ENCODE measurements at places on chromosomes 4 and X.

- DNase-seq: no peak
These were observed 7.3 kb downstream of the FGFBP2 start for GRCh38 chr4:15955670-15956069.

DNA sequence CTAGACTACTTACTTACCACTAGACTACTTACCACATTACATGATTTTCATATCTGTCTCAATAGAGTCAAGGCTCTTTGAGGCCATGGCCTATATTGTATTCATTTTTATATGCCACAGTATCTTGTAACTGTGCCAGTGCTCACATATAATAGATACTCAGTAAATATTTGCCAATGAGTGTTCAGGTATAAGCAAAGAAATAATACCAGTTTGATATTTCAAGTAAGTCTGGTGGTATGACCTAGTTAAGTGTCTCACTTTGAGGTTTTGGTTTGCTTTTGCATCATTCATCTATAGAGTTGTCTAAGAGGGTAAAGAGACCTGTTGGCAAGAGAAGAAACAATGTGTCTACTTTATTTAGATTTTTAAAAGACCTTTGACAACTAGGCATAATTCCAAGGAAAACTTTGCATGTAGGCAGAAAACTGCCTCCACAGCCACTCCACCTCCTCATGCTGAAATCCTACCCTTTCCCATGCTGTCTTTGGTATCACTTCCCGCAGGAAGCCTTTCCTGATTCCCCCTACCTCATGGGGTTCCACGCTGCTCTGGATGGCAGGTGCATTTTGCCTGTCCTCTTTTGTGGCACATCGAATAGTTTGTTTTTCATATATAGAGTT, 91.3 kb upstream of the KLHL13 start:
- DNase-seq: no peak

GRCh38 chr4:88672987-88673386, 24.6 kb downstream of the NAP1L5 start:
- no peak for DNase-seq

DNA sequence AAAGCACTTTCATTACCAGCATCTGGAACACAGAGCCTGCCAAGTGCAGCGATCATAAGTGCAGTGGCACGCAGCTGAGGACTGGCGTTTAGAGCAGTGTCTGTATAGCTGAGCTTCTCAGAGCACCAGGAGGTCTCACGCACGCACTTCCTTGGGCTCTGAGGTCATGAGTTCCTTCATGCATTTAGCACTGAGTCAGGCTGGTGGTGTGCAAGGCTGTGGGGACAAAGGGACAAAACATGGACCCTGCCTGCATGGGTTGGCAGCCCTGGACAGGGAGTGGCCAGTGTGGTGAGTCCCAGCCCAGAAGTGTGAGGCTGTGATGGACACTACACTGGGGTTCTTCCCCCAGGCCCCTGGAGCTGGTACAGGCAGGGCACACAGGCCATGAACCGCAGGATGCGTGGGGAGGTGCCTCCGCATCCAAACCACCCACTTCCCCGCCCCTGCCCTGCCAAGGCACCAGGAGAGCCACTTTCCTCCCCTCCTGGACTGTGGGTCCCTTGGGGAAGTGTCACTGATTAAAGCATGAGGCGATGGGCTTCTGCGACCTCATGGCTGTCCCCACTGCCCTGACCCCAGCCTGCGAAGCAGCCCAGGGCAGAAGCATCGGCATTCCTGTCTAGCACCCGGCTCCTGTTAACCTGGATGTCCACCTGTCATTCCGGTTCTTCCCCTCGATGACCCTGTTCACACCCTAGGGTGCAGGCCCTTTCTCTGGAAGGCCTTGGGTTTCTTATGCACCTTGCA, 37.2 kb upstream of the GPR78 start:
- DNase-seq: no peak
